Fibroblast of gingiva (primary cell): ENCODE measurements at places on chromosomes 3 and 15.

DNA sequence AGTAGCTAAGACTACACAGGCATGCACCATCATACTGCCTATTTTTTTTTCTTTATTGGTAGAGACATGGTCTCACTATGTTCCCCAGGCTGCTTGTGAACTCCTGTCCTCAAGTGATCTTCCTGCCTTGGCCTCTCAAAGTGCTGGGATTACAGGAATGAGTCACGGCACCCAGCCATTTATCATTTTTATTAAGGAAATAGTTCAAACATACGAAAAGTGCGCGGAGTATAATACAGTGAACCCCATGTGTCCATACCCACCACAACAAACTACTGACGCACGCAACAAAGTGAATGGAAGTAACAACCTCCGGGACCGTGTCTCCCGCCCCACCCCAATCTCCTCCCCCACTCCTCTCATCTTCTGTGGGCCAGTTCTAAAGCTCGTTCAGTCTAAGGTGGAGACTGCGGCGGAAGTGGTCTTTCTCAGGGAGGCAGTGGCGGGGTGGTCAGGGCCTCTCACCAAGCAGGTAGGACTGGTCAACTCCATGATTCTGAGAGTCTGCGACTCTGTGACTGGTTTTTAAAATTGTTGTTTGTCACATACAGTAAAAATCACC lies 42.1 kb downstream of the DNAJB8 start:
- DNase-seq: no peak

- no peak for DNase-seq
Observed at GRCh38 chr15:90986790-90987507, 7.4 kb downstream of the PRC1 start.

DNA sequence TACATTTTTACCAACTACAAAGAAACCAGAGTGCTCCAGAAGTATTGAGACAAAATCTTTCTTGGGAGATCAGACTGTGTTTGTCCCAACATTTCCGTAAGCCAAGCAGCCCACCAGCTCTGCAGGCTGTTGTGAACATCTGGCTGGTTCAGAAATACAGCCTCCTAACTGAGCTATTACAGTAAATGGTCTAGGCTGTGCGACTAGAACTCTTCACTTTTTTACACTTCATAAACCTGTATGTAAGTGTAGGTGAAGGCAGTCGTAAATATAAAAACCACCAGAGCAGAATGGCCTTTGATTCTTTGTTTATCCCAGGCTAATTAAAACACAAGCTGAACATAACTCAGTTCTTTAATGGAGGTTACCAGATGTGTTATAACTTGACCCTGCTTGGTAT lies 235.3 kb downstream of the ARRDC4 start:
- no peak for DNase-seq

GRCh38 chr3:88211096-88211890 lies 61.5 kb downstream of the C3orf38 start:
- no peak for DNase-seq

- DNase-seq: no peak
Observed at GRCh38 chr3:14663396-14664135, 11.4 kb upstream of the C3orf20 start.

DNA sequence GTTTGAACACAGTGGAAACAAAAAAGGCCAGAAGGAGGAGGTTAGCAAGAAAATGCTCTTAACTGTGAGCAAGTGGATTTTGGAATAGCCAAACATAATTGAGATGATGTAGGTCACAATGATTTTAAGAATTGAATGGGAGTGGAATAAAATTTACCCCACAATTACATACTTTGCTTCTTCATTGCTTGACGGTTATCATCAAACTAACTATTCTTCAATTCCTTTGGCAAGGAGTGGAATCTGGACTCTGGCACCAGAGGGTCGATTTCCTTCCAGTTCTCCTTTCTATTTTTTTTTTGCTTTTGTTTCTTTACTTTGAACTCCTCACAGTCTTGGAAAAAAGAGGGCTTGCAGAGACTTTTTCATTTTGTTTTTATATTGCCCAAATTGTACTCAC lies 634.5 kb upstream of the TGFBR2 start:
- DNase-seq: no peak

- peak; percentile 65 for DNase-seq
Observed at GRCh38 chr3:109532257-109533216, 195.2 kb upstream of the DPPA4 start.

GRCh38 chr15:69342460-69343076 lies 43.9 kb downstream of the PAQR5 start:
- no peak for DNase-seq

DNA sequence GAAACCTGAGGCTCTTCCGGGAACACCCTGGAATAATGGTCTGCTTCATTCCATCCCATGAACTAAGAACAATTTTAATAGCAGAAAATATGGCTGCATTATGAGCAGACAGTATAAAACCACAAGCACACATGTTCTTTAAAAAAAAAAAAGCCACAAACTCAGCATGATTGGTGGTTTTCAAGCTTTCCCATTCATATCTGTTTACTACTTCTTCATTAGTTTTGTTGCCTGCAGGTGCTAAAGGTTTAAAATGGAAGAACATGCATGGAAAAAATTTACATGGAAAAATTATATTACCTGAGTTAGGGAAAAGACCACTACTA lies 137.9 kb upstream of the HES1 start:
- no peak for DNase-seq
